ENCODE measurements at places on chromosomes 7 and 10.

- DNase-seq, result no peak
These were observed 122.5 kb downstream of the OAT start for GRCh38 chr10:124296121-124296812.

DNA sequence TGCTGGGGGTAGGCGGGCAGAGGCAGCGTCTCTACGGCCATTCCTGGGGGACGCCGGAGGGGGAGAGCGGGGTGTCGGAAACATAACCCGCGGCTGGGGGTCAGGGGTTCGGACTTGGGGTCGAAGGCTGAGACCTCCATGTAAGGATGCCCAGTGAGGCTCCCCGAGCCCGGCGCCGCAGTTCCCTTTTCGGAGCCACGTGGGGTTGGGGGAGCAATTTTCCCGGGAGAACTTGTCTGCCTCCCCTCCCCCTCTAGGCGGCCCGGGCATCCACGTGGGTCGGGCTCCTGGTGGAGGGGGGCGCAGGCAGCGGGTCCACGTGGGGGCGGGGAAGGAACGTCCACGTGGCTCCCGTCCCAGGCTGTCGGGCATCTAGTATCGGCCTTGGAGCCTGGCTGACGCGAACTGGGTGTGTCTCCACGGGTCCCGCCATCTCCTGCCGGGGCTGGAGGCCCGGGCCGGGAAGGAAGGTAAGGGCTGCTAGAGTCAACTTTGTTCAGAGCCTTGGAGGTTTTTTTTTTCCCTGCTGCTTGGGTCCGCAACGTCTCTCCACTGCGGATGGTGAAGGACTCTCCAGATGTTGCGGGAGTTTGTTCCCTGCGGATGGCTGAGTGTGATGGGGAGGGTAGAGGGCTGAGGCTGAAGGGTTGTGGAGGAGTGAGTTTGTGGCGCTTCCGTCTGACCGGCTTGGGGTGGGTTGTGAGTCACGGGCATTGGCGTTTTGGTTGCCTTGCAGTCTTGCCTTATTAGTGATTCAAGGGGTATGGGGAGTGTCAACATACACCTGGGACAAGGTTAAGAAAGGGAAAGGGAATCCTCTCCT is 744 bp downstream of the PPRC1 start:
- DNase-seq, result peak; percentile 71

- no peak for DNase-seq
These were observed 7.8 kb downstream of the TEX47 start for GRCh38 chr7:88787777-88788176.

DNA sequence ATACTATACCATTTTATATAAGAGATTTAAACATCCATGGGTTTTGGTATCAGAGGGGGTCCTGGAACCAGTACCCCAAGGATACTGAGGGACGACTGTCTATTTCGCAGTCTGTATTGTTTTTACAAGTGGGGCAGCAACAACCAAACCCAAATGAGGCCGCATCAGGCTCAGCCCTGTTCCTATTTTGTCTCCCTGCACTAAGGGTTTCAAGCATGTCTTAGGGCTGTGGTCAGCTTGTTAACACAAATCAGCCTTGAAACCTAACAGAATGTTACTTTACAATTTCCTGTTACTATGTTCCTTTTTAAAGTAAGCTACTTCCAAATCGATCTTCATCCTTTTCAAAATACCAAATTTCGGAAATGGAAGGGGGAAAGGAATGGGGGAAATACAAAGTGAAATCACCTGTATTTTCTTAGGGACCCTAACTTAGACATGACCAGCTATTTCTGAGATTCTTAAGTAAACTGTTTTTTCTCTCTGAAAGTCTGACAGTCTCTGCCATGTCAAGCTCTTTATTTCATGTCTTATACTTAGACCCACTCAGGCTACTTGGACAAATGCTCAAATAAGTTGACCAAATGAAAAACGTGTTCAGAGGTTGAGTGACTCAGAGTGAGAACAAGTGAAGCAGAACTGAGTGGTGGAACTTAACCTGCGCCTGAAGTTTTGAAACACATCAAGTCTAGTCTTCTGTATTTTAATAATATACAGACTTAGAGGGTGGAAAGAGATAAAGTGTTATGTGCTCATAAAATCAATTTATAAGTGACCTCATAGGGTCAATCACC is 75.8 kb downstream of the C1GALT1 start:
- no peak for DNase-seq

DNA sequence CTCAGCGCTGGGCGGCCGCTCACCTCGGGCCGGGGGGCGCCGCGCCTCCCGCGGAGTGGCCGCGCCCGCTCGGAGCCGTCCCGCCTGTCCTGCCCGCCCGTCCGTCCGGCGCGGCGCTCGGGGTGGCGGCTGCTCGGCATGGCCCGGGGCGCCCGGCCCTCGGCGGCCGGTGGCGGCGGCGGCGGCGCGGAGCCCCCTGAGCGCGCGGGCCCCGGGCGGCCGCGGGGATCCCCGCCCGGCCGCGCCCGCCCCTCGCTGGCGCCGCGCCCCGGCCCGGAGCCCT is 338 bp downstream of the SDK1 start:
- DNase-seq, result no peak

DNA sequence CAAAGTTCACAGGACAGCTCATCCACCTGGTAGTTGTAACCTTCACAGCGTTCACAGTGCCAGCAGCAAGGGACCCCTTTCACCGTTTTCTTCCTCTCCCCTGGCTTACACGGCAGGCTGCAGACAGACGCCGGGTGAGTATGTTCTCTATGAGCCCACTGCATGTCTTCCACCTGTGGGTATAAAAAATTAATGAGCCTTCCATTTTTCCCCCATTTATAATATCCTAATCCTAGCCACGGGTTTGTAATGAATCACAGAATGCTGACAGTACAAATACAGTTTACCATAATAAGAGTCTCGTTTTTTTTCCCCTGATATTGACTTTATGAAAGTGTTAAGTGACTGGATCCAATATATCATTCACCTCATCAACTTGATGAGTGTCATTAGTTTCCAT is 719.0 kb downstream of the GRM8 start:
- no peak for DNase-seq

- no peak for DNase-seq
These were observed 193.4 kb upstream of the STEAP4 start for GRCh38 chr7:88500131-88500530.

DNA sequence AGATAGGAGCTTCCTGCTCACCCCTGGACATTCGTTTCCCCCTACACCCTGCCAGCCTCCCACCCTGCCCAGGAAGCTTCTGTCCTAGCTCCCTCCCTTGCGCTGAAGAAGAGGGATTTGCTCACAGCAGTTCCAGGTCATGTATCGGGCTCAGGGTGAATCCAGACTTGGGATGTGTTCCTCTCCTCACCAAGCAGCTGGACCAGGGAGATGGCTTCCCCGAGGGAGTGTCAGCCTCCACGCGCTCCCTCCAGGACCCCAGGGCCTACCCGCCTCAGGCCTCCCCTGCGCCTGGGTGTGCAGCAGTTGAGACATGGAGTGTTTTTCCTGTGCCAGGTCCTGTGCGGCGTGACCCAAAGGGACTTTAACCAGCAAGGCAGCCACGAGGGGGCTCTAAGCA is 435.6 kb upstream of the FOXK1 start:
- no peak for DNase-seq

GRCh38 chr7:152435384-152436110 is at the start of gene KMT2C:
KMT2C (minus strand) TSS chr7:152436003; CDS start chr7:152435786, 217 bp downstream.
- peak; percentile 43 for DNase-seq

Measured in stimulated activated CD4-positive, alpha-beta T cell treated with anti-CD3 and anti-CD28 coated beads, Interleukin-12 subunit alpha, Interleukin-12 subunit beta, amount 100 ng/mL, for 4 hours (primary cell).